ENCODE measurements at places on chromosomes 11 and 22. TPM values are rescaled to one million over a fixed set of nuclear protein-coding genes. Genes with fewer than 3 reads are reported as not detected.

The OR51B5 gene
- not detected for total RNA-seq

The PATE1 gene
- total RNA-seq = not detected

The LDLRAD3 gene
- total RNA-seq = 44.3 TPM

The NCF4 gene
- total RNA-seq = not detected

The GRIK4 gene
- 0.13 TPM for total RNA-seq

The ZBTB3 gene
- 6.7 TPM for total RNA-seq

The NNMT gene
- total RNA-seq = 1,139 TPM
